ENCODE measurements at places on chromosomes 1 and 21.

DNA sequence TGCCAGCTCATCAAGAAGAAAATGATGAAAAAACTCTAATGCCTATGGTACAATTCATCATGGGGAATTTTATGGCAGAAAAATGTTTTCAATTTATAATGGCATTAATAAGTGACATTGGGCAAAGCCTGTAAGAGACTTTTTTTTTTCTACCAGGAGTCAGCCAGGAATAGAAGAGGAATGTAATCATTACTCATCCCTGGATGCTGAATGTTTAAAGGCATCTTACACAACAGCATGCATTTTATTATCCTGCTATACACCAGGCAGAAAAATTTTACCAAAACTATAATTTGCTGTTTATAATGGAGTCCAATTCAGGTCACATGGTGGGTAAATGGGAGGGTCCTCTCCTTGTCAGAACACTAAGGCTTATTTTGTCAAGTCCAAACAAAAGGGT is 189.9 kb upstream of the BEND5 start:
- DNase-seq = no peak

GRCh38 chr1:231611851-231612250 is 14.7 kb upstream of the DISC1 start:
- no peak for DNase-seq

GRCh38 chr21:22342889-22343288 is 1344.7 kb downstream of the NCAM2 start:
- DNase-seq = no peak

DNA sequence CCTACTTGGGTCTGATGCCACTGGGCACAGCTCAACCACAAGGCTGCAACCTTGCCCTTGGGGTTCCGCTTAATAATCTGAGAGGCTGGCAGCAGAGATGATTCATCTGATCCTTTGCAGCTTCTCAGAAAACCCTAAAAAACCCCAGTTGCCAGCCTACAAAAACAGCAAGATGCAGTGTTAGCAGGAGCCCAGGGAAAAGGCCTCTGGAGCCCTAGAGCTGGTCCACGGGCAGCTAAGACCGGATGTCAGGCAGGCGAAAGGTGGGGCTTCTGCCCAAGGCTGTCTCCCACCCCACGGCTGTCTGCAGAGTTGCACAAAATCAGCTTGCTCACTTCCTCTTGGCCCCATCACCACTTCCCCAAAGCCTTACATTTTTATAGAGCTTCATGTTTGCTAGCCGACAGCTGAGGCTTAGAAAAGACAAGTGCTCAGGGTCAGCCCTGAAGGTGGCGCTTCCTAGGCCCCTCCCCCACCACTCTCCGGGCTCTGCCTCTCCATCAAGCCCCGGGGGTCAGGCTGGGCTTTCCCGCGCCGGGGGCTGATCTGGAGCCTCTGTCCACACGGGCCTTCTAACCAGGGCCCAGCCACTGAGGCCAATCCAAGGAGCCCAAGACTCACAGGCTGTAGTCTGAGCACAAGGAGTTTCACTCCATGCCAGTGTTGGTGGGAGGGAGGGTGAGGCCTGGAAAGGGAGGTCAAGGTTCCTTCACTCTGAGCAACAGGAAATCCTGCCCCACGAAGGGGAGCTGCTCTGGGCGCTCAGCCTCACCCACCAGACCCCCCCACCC is 4.2 kb upstream of the ADORA3 start:
- peak; percentile 57 for DNase-seq

GRCh38 chr1:226937940-226938725 is 2.0 kb upstream of the COQ8A start:
- DNase-seq = no peak

- DNase-seq = no peak
These were observed 22.8 kb upstream of the TSPEAR start for GRCh38 chr21:44734026-44734745.

GRCh38 chr1:240109920-240110636 is 18.4 kb downstream of the FMN2 start:
- DNase-seq = no peak

- DNase-seq = no peak
These were observed 494.0 kb downstream of the KCNT2 start for GRCh38 chr1:196114193-196114592.

DNA sequence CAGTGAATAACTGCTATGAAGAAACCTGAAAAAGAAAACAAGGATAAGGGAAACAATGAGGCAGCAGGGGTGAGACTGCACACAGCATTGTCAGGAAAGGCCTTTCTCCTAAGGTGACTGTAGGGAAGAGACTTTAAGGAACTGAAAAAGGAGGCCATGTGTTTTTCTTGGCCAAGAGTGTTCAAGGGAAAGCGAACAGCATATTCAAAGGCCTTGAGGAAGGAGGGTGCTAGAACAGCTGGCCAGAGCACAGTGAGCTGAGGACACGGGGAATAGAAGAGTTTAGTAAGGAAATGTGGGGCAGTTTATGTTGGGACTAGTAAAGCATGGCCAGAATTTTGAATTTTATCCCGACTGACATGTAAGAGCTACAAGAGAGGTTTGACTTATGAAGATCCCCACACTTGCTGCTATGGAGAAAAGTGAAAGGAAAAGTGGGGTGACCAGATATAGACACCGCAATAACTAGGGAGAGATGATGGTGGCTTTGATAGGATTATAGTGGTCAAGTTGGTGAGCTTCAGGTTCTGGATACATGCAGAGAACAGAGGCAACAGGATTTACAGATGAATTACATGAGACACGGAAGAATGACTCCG is 1.4 kb downstream of the RWDD2B start:
- no peak for DNase-seq

DNA sequence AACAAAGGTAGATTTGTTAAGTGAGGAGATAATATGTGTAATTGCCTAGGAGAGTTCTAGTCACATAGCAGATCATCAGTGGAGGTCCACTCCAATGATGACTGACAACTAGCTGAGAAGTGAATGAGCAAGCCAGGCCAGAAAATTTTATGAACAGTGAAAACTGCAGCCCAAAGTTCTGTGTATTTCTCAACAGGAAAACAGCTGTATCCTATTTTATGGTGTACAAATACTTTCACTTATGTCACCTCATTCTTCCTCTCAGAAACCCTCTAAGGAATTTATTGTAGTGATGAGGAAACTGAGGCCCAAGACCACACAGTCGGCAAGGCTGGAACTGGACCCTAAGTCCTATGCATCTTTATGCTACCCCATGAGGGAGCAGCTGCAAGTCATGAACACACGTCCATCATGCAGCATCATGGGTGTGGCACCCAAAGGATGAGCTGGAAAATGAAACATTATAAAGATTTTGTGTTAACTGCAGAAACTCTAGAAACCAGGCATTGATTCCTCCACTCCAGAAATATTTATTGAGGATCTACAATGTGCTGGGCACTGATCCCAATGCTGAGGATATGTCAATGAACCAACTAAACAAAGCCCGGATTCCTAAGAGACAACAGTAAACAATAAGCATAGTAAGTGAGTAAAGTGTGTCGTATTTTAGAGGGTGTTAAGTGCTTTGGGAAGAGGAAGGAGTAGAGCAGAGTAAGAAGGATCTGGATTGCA is 99.5 kb upstream of the DUSP10 start:
- DNase-seq = no peak

DNA sequence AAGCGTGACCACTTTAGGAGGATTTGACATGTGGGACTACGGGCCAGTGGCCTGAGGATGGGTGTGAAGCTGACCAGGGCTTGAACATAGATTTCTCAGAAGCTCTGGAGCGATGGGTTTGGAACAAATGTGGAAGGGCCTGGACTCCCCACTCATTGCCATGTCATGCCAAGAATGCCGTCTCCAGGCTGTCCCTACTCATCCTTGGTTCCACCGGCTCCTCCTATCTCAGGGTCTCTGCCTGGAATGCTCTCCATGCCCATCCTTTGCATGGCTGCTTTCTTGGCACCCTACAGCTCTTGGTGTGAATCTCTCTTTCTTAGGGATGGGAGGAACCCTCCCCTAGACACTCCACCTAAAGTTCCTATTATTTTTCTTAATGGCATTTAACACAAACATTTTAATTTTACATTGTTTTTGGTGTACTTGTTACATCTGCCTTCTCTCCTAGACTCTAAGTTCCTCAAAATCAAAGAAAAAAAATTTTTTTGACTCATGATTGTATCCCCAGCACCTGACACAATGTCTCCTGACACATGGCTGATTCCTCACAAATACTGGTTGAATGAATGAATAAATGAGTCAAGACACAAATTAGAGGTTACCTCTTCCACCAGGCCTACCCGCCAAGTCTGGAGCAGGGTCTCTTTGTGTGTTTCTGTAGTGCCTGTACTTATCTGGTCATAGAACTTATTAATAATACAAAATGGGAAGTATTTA is 114.5 kb downstream of the OMA1 start:
- DNase-seq = no peak

DNA sequence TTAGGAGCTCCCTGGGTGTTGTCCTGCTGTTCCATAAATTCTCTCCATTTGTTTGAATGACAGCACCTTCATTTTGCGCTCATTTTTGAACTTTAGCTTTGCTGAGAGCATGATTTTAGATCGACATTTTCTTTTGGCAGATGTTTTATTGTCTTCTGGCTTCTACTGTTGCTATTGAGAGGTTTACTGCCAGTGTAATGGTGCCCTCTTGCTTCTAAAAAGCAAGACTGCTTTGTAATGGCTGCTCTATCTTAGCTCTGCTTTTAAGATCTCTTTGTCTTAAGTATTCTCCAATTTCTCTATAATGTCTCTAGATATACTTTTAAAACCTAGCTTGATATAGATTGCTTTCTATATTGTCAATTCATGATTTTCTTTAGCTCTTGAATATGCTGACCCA is 27.8 kb downstream of the THEM4 start:
- no peak for DNase-seq

DNA sequence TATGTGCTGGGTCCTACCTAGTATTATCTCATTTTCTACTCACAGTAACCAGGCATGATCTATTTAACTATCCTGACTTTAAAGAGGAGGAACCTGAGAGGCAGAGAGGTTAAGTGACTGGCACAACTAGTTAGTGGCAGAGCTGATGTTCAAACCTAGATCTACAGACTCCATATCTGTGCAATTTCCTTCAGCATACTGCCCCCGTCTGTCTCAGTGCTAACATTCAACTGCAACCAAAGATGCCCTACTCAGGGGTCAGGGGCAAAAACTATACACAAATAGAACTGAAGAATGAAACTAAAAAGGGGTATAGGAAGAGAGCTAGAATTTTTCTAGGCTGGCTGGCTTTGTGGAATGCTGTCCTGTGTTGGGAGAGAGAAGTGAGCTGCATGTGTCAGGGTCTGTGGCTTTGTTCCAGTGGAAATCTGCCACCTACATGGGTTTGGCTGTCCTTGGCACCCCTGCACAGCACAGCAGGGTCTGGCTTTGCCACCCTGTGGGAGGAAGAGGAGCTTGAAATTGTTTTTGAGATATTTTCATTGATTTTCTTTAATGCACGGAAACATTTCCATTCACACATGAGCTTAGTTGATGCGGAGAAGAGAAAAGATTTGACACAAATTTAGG is 368.5 kb downstream of the RPS6KC1 start:
- DNase-seq = no peak

- no peak for DNase-seq
These were observed 56.6 kb upstream of the CR2 start for GRCh38 chr1:207397525-207397926.

GRCh38 chr1:98797506-98797905 is 136.0 kb downstream of the SNX7 start:
- DNase-seq = no peak

DNA sequence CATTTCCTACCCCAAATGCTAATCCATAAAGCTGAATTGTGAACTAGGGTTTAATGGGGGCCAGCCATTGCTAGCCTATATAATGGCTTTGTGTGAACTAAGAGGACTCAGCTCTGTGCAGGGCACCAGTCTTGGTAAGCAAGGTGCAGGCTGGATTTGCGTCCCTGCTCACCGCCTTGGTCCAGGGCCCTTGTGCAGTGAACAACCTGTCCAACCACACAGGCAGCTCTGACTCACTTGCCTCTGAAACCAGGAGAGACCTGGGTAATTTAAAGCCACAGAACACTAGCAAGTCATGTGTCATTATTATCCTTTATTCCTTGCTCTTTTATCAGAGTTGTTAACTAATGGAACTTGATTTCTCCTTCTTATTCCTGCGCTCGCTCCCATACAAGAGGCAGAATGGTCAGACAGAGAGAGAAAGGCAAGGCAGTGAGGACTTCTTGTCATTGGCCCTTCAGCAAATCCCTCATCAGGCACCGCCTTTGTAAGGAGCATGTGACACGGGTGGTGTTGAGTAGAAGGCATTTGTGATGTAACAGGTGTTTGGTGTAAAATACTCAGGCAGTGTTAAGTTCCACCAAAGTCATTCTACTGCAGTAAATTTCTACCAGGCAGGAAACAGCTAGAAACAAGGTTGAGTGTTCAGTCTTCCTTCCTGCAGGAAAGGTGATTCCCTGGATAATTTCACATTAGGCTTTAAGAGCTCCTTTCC is 67.3 kb upstream of the OLIG2 start:
- no peak for DNase-seq

DNA sequence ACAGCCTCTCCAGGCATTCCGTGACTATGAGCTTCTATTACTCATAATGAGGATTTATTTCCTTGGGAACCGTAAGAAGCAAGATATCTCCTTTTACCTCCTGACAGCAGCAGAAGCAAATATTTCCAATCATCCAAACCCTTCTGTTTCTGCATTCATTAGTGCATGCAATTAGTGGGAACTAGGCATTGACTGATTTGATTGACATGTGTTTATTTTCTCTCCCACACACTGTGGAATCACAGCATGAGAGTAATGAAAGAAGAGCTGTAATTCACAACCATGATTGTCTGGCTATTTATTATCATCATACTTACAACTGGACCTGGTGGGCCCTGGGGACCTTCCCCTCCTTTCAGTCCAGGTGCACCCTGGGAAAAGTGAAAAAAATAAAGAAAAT is 146.8 kb downstream of the COL11A1 start:
- DNase-seq = no peak

DNA sequence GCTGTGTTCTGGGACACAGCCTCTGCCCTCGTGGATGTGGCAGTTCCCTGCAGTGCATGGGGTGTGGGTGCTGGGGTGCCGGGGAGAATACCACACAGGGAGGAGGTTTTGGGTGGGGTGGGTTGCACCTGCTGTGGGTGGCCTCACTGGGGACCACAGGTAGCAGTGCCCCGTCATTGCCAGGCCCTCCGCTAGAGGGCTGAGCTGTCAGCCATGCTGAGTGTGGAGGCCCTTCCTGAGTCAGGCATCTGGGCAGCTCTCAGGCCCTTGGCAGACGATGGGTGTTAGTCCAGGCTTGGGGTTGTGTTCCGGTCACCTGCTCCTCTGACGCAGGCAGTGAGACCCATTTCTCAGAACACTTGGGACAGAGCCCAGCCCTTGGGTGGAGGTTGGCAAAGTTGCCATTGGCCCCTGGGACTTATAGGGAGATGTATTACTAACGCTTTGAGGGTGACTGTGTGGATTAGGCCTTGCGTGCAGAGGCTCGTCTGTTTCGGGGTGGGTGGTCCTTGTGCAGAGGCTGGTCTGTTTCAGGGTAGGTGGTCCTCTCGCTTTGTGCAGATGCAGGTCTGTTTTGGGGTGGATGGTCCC is 23.9 kb downstream of the PCNT start:
- DNase-seq = no peak

GRCh38 chr1:59384443-59384842 is 87.5 kb downstream of the FGGY start:
- DNase-seq = no peak

- no peak for DNase-seq
These were observed 1.2 kb downstream of the HHIPL2 start for GRCh38 chr1:222546548-222547259.

Data from stimulated activated CD4-positive, alpha-beta T cell treated with anti-CD3 and anti-CD28 coated beads, Interleukin-2, amount 100 ng/mL, for 24 hours (primary cell).